ENCODE measurements at places on chromosomes 7 and 10. TPM values are rescaled to one million over a fixed set of nuclear protein-coding genes. Genes with fewer than 3 reads are reported as not detected.
A peak's percentile ranks its signal among the peaks of the same experiment; 100 is the strongest.

The VPS41 gene
- 80.3 TPM for polyA plus RNA-seq

The H2BK1 gene
- not detected for polyA plus RNA-seq

DNA sequence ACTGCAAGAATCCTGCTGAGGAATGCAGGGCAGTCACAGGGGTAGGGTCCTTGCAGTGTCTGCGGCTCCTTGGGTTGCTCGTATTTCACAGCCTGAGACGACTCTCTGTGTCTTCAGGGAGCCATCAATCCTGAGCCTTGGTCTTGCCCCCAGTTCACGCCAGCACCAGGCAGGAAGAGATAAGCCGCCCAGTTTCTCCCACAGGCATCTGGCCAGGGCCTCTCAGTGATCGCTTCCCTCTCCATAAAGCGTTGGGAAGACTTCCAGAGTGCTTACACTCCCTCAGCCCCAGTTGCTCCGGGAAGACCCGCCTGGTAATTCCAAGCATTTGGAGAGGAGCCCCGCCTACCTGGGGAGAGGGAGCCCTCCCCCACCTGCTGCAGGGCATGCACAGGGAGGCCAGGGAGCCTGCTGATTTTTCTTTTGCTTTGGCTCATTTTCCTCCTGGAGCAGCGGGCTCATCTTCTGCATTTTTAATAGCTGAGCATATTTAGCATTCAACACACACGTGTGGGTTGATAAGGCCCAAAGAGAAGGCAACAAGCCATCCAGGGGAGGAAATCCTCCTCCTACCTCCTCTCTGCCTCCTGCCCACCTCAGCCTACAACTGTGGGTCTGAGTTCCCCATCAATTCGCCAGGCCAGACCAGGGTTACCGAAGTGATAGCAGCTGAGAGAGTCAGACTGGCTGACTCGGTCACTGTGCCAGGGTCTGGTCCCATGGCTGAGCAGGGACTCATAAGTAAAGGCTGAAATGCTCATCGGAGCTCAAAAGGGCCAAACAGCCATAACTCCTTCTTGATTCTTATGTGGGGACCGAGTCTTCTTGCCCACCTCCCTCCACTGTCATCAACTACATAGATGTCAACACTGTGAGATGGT, 74.4 kb upstream of the EFCAB10 start:
- no peak overlapping the region for H3K27ac ChIP-seq
- no peaks in the 10 kb centered on the region for H3K27me3 ChIP-seq
- no peaks in the 10 kb centered on the region for H3K36me3 ChIP-seq
- no peak overlapping the region for H3K4me3 ChIP-seq

GRCh38 chr10:86327954-86328725, 38.5 kb downstream of the GRID1 start:
- no peak for DNase-seq
- H3K4me1 ChIP-seq = no peaks in the 10 kb centered on the region
- no peak overlapping the region for H3K27ac ChIP-seq
- H3K4me3 ChIP-seq = no peak overlapping the region

DNA sequence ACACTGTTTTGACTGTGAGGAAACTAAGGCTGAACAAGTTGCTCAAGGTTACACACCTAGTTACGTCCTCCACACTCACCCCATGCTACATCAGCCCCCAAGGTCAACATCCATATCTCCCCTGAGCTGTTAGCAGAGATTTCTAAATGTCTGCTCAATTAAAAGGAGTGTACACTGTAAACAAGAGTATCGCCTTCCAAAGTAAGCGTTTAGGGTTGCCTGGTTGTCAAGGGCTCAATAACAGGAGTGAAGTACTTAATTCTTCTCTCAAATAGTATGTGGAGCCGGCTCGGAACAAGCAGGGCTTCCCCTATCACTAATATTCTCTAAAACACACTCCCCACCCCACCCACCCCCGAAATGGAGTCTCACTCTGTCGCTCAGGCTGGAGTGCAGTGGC, 412.8 kb upstream of the GALNT17 start:
- H3K4me1 ChIP-seq = no peaks in the 10 kb centered on the region
- DNase-seq = no peak
- H3K4me3 ChIP-seq = no peak overlapping the region
- H3K27ac ChIP-seq = no peak overlapping the region
- no peaks in the 10 kb centered on the region for H3K27me3 ChIP-seq

GRCh38 chr10:5534051-5534821, 9.5 kb downstream of the CALML3 start:
- no peak for DNase-seq
- no peak overlapping the region for H3K4me3 ChIP-seq
- H3K4me1 ChIP-seq = no peaks in the 10 kb centered on the region
- H3K27me3 ChIP-seq = no peaks in the 10 kb centered on the region
- no peak overlapping the region for H3K27ac ChIP-seq
- H3K36me3 ChIP-seq = no peaks in the 10 kb centered on the region

DNA sequence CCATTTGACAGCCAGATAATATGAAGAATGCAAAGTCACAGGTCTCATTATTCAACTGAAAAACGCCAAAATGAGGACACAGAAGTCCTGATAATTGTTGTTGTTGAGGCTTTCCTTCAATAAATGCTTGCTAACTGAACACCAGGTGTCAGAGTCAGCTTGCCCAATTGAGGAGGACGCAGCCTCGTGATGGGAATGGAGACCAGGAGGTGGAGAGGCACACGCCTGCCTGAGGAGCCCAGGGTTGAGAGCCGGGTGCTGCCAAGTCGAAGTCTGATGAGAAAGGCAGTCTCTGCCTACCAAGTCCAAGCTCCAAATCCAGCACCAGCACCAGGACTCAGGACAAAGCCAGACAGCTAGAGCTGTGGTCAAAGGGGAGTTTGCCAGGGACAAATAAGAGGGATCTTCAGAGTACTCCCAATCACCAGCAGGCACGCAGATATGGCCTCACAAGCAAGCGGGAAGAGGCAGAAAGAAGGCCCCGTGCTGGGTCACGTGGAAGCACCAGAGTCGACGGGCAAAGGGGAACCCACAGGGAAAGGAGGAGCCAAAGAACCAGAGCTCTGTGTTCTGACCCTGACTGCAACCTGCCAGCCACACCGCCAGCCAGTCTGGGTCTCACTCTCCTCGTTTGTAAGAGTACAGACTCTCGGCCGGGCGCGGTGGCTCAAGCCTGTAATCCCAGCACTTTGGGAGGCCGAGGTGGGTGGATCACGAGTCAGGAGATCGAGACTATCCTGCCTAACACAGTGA, 47.6 kb downstream of the VOPP1 start:
- no peak overlapping the region for H3K4me3 ChIP-seq
- no peaks in the 10 kb centered on the region for H3K36me3 ChIP-seq
- H3K27ac ChIP-seq = peak overlapping the region; percentile 8

DNA sequence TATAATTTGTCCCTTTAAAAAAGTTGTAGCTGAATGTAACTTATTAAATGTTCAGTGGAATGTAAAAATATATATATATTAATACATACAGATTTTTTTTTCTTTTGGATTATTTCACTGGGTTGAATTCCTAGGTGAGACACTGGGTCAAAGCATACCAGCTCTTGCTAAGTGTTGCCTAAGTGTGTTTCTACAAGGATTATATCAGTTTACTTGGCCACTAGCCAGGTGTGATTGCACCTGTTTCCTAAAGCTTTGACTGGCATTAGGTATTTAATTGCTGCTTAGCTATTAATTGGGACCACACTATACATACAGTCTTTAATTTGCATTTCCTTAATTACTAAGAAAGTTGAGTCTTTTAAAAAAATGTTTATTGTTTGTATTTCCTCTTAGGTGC, 5.5 kb upstream of the ELOVL3 start:
- no peak overlapping the region for H3K4me3 ChIP-seq
- no peak for DNase-seq
- peaks cover 5% of the 10 kb centered on the region for H3K4me1 ChIP-seq

DNA sequence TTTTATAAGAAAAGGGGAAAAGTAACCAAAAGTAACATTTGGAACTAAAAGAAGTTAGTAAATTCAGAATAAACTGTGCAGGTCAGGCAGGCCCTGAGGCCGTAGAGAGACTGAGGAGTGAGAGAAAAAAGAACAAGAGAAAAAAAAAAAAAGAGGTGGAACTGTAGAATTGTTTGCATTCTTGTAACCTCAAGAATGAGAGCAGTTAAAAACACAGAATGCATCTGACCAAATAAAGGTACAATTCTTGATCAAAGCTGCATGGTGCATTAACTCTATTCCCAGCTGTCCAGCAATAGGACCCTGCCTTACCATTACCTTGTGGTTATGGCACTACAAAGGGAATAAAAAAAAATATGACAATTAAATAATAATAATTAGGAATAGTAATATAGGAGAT, 170.1 kb upstream of the SEMA3A start:
- H3K36me3 ChIP-seq = no peaks in the 10 kb centered on the region
- no peaks in the 10 kb centered on the region for H3K4me1 ChIP-seq
- no peak overlapping the region for H3K4me3 ChIP-seq
- no peaks in the 10 kb centered on the region for H3K27me3 ChIP-seq

DNA sequence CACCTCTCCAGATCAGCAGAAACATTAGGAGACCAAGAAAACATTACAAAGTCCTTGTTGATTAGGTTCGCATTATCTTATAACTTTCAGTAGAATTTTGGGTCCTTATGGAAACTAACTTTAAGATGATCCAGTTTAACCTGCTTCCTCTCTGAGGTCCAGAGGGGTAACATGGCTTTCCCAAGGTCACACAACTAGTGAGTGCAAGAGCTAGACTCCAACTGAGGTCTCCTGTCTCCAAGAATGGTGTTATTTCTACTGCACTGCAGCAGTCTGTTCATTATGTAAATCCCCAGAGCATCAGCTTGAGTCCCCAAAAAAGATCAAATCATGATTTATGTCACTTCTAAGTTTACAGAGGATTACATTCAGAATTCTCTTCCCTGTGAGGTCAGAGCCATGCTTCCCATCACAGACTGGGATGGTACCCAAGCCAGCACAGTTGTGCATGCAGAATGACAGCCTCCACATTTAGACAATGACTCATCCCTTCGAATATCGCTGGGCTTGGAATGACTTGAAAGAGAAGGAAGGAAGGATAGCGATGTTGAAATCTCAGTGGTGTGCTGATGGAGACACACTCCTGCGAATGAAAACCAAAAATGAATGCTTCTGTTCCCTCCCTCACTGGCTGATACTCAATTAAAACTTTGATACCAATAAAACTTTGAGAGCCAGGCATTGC, 163.1 kb upstream of the PLXNA4 start:
- DNase-seq = no peak
- H3K4me1 ChIP-seq = no peaks in the 10 kb centered on the region
- H3K36me3 ChIP-seq = no peaks in the 10 kb centered on the region
- H3K27me3 ChIP-seq = no peaks in the 10 kb centered on the region
- no peak overlapping the region for H3K27ac ChIP-seq

GRCh38 chr10:30160271-30160982, 101.0 kb upstream of the JCAD start:
- no peaks in the 10 kb centered on the region for H3K4me1 ChIP-seq
- no peaks in the 10 kb centered on the region for H3K27me3 ChIP-seq
- no peaks in the 10 kb centered on the region for H3K36me3 ChIP-seq
- H3K4me3 ChIP-seq = no peak overlapping the region
- DNase-seq = no peak

DNA sequence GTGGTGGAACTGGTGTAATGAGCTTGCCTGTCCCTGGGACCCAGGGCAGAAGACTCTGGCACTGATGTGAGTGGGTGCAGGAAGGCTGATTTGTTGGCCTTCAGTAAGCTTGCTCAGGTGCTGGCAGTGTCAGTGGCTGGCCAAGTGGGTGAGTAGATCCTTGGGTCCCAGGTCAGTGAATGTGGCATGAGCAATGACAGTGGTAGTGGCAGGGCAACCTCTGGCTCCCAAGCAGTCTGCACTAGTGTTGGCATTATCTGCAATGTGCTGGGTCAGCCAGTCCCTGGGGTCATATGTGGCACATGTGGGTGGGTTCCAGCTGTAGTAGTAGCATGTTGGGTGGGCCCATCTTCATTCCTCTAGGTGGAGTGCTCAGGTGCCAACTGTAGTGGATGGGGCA, 640.9 kb upstream of the GRM3 start:
- DNase-seq = no peak
- no peaks in the 10 kb centered on the region for H3K36me3 ChIP-seq
- H3K27ac ChIP-seq = no peak overlapping the region
- H3K4me1 ChIP-seq = no peaks in the 10 kb centered on the region
- H3K27me3 ChIP-seq = no peaks in the 10 kb centered on the region

DNA sequence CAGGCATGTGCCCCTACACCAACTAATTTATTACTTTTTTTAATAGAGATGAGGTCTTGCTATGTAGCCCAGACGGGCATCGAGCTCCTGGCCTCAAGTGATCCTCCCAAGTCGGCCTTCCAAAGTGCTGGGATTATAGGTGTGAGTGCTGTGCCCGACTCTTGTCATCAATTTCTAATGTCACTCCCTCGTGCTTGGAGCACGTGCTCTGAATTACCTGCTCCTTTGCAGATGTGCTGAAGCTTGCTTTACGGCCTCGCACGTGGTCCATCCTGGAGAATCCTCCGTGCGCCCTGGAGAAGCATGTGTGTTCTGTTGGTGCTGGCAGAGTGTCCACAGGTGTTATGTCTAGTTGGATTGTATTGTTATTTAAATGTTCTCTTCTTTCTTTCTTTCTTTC, 11.8 kb upstream of the UBE3C start:
- no peaks in the 10 kb centered on the region for H3K4me1 ChIP-seq
- no peak overlapping the region for H3K27ac ChIP-seq
- peaks cover 39% of the 10 kb centered on the region for H3K27me3 ChIP-seq
- H3K4me3 ChIP-seq = no peak overlapping the region
- H3K36me3 ChIP-seq = no peaks in the 10 kb centered on the region

- DNase-seq = no peak
- H3K4me3 ChIP-seq = no peak overlapping the region
- no peaks in the 10 kb centered on the region for H3K4me1 ChIP-seq
Measured at GRCh38 chr7:82668676-82669075, 225.1 kb upstream of the CACNA2D1 start.

Data from left lung (tissue), 14 donors.